Stimulated activated CD8-positive, alpha-beta memory T cell treated with anti-CD3 and anti-CD28 coated beads, Interleukin-7, amount 100 ng/mL, for 24 hours (primary cell): ENCODE measurements at places on chromosomes 11 and 22.

GRCh38 chr11:104609311-104610085 lies 288.8 kb downstream of the CASP12 start:
- no peak for DNase-seq

DNA sequence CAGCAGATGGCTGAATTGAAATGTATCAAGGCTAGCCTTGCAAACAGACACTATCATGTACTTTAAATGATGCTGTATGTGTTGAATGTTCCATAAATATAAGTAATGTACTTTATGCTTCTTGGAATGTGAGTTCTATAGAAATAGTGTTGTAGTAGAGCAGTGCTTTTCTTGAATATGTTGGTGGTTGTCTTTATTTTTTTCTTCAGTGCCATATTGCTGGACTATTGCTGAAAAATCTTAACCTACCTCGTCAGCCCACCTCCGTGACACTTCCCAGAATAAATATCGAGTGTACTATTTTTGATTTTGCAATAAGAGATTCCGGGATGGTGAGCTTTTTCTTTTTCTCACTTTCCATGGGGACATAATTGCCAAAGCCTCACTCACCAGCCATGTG lies 153.9 kb downstream of the NAV2 start:
- DNase-seq, result no peak

- DNase-seq, result no peak
These were observed 9.3 kb upstream of the MAFF start for GRCh38 chr22:38192475-38192863.

GRCh38 chr11:103731670-103732069 lies 304.8 kb upstream of the DDI1 start:
- DNase-seq, result no peak

- DNase-seq, result no peak
These were observed 9.1 kb downstream of the PITPNM1 start for GRCh38 chr11:67496113-67496512.

DNA sequence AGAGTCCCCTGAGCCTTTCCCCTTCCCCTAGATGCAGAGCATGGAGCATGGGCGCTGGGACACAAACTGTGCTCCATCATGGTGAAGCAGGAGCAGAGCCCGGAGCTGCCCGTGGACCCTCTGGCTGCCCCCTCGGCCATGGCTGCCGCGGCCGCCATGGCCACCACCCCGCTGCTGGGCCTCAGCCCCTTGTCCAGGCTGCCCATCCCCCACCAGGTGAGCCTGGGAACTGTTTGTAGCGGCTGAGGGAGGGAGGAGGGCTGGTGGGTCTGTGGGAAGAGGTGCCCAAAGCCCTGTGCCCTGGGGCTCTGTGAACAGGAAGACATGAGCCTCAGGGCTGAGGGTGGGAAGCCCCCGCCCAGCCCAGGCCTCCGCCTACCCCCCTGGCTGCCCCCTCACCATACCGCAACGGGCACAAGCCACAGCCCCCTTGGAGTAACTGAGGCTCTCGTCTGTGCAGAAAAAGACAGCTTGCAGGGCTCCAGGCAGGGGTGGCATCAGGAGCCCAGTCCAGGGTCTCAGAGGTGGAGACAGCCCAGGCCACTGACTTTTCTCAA lies 30.4 kb downstream of the CREB3L1 start:
- DNase-seq, result no peak
